ENCODE measurements at places on chromosomes 3 and 15.

DNA sequence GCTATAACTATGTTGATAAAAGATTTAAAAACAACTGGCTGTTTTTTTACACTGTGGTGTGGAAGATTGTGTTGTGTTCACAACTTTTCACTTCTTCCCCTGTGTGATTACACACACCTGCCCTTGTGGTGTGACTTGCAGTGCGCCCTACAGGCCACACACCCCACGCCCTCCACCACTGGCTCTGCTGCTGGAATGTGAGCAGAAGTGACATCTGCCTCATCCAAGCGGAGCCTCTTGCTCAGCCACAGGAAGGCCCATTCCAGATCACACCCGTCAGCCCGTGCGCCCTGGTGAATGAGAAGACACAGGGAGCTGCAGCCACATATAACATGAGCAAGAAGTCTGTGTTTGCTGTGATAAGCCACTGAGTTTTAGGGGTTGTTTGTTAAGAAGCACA lies 7.0 kb downstream of the CCR2 start:
- no peak for DNase-seq

GRCh38 chr3:134027631-134028030 lies 2.1 kb downstream of the SLCO2A1 start:
- DNase-seq: no peak

DNA sequence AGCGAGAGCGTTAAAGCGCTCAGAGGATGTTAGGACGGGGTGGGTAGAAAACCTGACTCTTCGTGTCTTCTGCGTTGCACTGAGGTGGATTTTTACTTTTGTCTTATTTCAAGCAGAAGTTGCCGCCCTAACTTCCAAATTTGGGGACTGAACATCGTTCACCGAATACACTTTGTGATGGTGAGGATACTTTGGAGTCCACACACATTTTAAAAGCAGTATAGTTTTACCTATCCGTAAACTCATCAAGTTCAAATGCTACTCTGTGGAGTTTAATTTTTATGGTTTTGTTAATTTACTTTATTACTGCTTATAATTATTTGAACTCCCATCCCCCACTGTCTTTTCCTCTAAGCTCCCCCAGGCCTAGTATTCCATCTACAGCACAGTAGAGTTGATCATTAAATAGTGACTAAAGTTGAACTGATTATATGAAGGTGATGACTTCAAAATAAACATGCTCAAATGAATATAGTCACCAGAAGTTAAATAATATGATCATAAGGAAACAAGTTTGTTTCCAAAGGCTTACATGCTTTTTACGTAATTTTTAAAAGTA lies 617 bp upstream of the EOGT start:
- DNase-seq: no peak

DNA sequence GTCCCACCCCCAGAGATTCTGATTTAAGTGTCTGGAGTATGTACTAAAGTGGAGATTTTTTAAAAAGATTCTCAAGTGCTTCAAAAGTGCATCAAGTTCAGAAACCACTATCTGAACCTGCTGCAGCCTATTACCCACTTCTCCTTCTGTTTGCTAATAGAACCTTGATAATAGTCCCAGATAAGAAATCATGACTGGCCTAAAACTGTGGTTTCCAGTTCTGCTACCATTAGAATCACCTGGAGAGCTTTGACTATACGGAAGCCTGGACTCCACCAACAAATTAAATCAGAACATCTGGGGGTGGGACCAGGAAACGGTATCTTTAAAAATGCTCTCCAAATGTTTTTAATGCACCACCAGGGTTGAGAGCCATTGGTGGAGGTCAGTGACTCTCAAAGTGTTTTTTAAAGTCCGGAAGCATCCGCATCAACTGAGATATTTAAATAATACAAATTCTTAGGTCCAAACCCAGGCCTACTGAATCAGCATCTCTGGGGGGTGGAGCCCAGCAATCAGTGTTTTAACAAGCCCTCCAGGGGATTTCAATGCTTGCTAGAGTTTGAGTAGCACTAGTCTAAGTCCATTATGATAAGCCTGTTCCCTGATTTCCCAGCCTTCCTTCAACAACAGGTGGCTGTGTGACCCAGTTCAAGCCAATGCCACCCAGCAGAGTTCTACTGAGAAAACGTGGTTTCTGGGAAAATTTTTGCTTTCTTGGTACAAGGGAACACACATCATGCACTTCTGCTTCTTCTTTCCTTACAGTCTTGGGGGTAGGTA lies 45.4 kb upstream of the TIPARP start:
- no peak for DNase-seq

GRCh38 chr3:38311476-38311875 lies 29.4 kb downstream of the SLC22A14 start:
- no peak for DNase-seq

DNA sequence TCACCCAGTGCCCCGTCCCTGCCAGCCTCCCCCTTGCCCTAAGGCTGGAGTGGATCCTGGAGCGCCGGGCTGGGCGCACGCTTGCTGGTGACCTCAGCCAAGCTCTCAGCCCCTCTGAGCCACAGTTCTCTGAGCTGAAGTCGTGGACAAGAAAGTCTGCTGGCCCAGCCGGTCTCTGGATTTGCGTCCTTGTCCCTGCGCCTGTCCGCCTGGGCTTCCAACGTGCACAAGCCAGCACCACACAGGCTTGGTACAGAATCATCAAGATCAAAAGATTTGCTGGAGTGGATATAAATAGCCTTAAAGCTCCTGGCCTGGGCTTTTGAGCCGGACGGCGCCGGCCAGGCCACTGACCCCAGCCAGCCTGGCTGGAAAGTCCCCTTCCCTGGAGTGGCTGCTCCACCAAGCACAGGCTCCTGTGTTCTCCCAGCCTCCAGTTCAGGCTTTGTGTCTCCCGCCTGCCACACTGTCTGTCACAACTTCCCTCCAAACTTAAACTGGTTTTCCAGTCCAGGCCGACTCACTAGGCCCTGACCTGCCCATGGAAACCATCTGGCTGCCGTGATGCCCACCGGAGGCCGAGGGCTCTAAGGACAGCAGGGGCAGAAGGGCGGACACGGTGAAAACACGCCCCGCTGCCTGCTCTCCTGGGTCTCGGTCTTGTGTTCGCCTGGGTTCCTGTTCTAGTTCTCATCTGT lies 156.2 kb downstream of the NUP210 start:
- DNase-seq: no peak

- no peak for DNase-seq
These were observed 171.6 kb upstream of the TSC22D2 start for GRCh38 chr3:150236316-150237082.

DNA sequence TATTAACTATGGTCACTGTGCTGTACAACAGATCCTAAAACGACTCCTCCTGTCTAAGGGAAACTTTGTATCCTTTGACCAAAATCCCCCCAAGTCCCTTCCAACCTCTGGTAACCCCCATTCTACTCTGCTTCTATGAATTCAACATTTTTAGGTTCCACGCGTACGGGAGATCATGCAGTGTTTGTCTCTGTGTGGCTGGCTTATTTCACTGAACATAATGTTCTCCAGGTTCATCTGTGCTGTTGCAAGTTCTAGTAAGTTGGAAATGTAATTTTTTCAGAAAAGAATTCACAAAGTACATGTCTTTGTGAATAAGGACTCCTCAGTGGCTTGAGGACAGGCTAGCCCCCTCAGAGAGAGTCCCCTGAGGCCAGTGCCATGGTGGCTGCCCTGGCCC lies 66.1 kb downstream of the ATP10A start:
- DNase-seq: no peak
